ENCODE measurements at places on chromosomes 6 and 20.

- no peak for DNase-seq
Observed at GRCh38 chr6:145789443-145789842, 25.2 kb downstream of the FBXO30 start.

- no peak for DNase-seq
Observed at GRCh38 chr6:2706558-2706957, 44.2 kb downstream of the MYLK4 start.

GRCh38 chr6:139231206-139231605 lies 60.6 kb downstream of the TXLNB start:
- DNase-seq = no peak

GRCh38 chr20:53793783-53794383 lies 200.2 kb upstream of the ZNF217 start:
- DNase-seq = no peak

- DNase-seq = no peak
Observed at GRCh38 chr20:40160097-40160550, 528.9 kb downstream of the MAFB start.

DNA sequence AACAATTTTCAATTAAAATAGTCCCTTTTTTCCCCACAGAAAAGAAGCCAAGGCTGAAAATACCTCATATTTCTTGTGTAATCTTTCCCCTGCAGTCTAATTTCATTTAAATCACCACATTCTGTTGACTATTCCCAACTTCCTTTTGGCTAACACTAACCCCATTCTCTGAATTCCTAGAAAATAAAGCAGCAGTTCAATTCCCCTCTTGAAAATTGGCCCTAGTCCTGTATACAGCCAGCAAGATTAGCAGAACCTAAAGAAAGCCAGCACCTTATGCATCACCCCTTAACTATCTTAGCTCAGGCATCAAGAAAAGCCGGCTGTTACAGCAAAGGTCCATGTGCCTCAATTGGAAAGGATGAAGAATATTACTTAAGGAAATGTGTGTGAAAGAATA lies 69.7 kb downstream of the MDN1 start:
- no peak for DNase-seq

DNA sequence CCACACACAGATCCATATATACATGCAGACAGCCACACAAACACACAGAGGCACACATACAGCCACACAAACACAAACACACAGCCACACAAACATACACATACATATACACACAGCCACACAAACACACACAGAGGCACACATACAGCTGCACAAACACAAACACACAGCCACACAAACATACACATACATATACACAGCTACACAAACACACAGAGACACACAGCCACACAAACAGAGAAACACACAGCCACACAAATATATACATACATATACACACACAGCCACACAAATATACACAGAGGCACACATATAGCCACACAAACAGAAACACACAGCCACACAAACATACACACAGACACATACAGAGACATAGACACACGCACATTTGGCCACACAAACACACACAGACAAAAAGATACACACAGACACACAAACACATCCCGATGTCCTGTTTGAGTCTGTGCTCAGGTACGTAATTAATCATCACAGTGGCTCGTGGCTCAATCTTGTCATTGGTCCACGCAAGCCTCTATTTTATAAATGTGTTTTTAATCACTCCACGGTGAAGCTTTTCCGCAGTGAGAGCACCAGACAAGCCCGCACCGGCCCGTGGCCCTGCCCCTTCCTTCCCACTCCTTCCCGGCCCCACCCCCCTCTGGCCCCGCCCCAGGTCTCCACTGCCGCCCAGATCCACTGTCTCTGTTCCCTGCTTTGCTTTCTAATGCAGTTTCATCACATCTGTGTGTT lies 135.3 kb downstream of the CDH4 start:
- DNase-seq = no peak

DNA sequence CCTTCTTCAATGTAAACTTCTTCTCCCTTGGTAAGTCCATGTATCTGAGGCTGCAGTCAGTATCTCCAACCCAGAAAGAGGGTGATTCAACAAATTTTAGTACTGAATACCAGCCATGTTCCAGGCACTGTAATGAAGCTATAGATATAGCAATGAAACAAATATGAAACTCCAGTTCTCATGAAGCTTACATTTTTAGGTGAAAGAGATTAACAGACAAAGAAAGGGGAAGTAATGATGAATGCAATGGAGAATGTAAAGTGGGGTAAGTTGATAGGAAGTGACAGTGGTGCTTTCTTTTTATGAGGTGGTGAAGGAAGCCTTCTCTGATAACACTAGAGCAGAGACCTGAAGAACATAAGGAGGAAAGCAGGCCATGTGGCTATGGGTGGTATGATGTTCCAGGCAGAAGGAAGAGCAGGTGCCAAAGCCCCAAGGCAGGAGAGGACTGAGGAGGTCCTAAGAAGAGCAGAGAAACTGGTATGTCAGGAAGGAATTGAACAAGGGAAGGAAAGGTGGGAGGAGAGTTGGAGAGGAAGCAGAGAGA lies 143.6 kb downstream of the TFAP2B start:
- DNase-seq = no peak

DNA sequence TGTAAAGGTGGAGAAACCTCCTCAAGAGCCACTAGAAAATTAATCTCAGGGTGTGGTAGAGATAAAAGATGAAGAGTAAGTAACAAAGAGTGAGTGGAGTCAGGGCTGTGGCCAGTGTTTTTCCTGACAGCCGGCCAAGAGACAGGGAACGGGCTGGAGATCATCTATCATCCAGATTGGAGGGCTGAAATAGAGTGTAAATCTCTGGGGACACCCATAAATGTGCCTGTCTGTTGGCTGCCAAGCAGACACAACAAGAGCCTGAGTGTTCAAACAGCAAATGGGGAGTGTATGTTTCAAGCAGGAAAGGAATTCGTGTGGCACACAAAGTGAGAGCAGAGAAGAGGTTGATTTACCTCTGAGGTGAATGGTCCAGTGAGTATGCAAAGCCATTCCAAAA lies 326.4 kb upstream of the KHDRBS2 start:
- DNase-seq = no peak

GRCh38 chr6:8549074-8549790 lies 113.9 kb upstream of the SLC35B3 start:
- no peak for DNase-seq

- DNase-seq = no peak
Observed at GRCh38 chr6:124573953-124574352, 388.3 kb upstream of the RNF217 start.

- DNase-seq = no peak
Observed at GRCh38 chr6:23611776-23612381, 514.1 kb upstream of the NRSN1 start.

GRCh38 chr6:157956171-157956730 lies 25.4 kb upstream of the SYNJ2 start:
- DNase-seq = no peak

DNA sequence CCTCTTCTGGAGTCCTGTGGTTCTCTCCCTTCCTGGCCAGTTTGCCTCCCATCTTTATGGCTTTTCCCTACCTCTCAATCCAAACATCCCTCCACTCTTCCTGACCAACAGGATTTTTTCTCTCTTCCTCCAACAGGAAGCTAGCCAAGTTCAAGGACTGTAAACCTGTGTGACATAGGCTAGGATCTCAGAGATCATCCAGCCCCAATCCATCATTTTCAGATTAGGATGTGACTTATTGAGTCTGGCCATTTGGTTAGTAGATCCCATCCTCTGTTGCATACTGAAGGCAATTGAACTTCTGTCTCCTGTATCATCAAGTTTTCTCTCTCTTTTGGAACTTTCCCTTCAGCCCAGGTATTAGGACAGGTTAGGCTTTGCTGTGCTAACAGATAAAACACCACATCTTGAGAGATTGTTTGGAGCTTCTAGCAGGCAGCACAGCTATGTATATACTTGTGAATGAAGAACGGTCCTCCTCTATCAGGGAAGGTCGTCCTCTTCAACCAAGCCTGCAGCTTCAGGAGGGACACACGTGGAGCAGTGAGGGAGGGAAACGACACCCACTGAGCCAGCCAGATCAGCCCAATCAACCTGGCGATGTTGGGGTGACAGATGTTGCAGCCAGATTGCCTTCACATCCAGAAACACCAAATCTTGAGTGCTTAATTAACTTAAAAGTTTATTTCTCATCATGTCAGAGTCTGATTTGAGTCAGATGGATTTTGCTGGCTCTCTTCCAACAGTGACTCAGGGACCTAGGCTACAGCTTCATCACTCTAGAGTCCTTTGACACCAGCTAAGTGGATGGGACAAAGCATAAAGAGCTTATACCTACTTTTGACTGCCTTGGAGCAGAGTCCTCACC lies 106.8 kb downstream of the GJA10 start:
- DNase-seq = no peak

DNA sequence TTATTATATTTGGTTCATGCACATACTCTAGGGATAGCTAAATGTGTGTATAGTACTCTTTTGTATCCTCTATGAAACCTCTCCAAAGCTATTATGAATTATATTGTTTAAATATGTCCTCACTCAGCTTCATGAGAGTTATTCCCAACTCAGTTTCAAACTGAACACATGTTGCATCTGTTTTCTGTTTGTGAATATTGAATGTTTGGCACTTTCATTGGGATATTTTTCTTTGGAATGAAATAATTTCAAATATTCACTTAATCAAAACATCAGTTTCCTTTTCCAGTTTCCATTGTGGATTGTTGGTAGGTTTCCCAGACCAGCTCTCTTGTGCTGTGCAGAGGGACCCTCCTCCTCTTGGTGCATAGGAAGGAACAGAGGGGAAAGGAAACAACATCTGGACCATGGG lies 46.6 kb downstream of the HDAC2 start:
- no peak for DNase-seq

DNA sequence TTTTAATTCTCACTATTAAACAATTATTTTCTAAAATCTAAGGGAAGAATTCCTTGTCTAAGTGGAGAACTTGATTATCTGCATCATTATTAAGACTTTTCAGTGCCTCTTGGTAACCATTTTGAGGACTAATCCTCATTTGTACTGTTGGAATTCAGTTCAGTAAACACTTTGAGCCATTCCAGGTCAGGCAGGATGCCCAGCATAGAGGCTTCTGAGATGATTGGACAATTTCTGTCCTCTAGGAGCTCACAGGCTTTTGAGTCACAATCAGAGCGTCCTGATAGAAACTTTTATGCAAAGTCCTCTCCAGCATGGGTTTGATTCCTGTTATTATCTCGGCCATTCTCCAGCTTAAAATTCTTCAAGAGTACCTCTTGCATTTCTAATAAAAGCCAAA lies 1304.6 kb downstream of the EPHA7 start:
- DNase-seq = no peak

DNA sequence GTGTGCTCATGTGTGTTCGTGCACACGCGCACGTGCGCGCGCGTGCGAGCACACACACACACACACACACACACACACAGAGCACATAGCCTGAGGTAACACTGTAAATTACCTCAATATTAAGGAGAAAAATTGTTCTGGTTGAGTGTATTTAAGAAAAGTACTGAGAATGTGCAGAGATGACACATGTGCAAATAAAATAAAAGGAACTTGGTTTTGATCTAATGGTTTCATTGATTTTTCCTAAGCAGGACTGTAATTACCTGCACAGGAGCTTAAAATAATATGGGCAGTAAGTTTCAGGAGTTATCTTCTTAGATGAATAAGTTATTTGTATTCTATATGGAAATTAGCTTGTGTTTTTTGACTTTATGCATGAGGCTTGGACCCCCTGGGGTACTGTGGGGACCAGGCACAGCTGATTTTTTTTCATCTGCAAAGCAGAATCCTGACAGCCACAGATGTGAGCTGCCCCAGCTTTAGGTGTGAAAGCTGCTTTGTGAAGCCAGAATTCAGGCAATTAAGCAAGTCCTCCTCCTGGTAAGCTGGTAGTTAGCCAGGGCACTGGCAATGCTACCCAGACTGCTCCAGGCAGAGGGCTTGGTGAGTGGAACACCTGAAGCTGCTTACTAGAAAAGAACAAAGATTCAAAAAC lies 1040.6 kb upstream of the CITED2 start:
- no peak for DNase-seq

GRCh38 chr6:170289180-170289931 lies 1.5 kb downstream of the DLL1 start:
- DNase-seq = no peak

GRCh38 chr20:43916881-43917371 lies 2.3 kb downstream of the TOX2 start:
- no peak for DNase-seq

DNA sequence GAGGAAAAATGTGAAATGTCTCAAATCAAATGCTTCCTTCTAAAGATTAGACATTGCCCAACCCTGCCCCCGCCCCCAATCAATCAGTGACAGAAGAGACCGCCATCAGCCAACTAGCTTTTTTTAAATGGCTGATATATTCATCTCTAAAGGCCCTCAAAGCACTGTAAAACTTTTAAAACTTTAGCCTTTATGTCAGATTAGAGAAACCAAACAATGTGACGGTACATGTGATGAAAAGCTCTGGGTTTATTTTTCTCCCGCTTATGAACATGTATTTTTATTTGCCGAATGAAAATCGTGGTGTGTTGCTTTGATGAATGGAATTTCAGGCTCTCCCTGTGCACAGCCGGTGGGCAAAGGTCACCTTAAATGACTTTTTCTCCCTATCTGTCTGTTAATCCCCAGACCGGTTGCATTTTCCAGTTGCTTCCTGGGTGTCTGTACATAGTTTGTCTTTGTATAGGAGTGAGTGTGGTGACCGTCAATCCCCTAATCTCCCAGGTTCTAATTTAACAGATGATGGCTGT lies 38.5 kb downstream of the TBC1D7 start:
- DNase-seq = no peak

GRCh38 chr6:12138381-12138780 lies 126.3 kb downstream of the HIVEP1 start:
- no peak for DNase-seq

DNA sequence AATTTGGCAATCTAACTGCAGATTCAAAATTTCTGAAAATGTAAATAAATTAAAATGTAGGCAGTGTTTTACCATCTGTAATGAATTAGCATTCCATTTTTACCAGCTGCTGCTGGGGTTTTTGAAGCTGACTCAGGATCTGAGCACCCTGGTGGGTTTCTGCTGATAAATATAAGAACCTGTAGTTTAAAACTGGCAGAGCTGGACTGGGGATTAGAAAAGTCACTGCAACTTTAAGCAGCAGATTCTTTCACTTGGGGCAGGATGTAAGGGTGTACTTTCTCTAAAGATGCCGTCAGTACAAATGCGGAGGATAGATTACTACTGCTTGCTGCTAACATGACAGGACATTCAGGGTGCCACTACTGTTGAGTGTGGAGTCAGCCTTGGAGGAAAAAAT lies 341.8 kb downstream of the CDKAL1 start:
- no peak for DNase-seq
